OCI-LY7 (cell line): ENCODE measurements at places on chromosomes 1 and 21.

DNA sequence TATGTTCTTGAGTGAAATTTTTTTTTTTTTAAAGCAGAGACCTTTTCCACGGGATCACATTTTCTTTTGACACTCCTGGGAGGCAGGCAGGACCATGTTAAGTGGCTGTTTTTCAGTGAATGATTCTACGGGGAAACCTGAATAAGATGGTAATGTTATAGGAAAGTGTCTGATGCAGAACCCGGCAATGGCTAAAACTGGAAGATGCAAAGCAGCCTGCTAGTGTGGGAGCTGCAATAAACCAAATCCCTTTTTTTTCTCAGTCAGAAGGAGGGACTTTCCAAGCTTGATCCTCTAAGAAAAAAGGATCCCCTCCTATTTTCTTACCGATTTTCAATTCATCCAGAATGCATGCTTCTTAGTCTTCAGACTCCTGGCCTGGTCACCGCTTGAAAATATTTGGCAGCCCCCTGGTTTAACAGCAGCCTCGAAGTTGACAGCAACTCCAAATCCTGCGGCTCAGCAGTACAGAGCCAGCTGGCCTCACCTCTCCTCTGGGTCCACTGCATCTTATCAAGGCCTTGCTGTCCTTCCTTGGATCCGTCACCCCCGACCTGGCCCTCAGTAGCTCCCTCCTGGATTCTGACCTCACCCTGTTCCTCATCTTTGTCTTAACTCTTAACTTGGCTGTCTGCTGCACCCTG, 5.6 kb downstream of the MX2 start:
- peak; percentile 39 for DNase-seq

- no peak for DNase-seq
Observed at GRCh38 chr21:17560377-17561025, 47.7 kb downstream of the CXADR start.

DNA sequence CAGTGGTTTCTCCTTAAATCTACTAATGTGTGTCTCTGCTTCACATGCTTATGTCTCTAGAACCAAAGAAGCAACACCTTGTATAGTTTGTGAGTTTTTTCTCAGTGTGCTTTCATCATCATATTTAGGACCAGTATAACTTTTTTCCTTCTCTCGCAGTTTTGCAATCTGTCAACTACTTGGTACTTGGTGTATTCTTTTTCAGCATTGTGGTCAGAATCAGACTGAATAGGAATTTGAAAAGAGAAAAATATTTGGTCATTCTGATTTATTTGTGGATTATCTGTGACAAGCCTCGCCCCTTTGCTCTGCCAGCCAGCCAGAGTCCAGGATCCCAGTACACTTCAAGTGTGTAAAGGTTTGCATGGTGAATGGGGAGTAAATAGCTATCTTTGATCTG, 122.3 kb downstream of the C1orf21 start:
- no peak for DNase-seq

DNA sequence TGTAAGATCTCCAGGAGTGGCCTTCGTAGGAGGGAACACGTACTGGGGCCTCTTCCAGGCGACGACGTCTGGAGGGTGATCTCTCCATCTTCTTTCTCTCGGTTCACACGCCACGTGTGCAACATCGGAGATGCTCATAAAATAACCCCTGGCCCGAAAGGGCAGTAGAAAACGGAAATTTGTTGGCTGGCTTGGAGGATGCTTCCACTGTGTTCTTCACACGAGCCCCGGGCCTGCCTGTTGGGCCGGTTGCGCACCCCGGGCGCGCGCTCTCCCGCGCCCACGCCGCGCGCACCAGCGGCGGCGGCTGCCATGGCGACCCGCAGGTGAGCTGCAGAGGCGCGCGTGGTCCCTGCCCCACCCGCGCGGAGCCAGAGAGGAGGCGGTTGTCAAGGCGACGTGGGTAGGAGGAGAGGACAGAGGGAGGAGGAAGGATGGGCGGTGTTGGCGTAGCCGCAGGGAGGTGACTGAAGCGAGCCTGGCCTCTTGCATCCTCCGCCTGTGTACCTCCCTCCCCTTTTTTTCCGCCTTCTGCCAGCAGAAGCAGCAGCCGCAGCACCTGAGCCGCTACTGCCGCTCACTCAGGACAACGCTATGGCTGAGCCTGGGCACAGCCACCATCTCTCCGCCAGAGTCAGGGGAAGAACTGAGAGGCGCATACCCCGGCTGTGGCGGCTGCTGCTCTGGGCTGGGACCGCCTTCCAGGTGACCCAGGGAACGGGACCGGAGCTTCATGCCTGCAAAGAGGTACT, at the start of gene ELAPOR1:
ELAPOR1 (plus strand) TSS at position 526 of the 752 bp plus-strand sequence; CDS start at position 595, 69 bp downstream.
- no peak for DNase-seq

GRCh38 chr1:38026592-38027200, 14.2 kb downstream of the UTP11 start:
- DNase-seq = peak; percentile 27

GRCh38 chr1:27873671-27874384, 1.5 kb downstream of the THEMIS2 start:
- DNase-seq = no peak

DNA sequence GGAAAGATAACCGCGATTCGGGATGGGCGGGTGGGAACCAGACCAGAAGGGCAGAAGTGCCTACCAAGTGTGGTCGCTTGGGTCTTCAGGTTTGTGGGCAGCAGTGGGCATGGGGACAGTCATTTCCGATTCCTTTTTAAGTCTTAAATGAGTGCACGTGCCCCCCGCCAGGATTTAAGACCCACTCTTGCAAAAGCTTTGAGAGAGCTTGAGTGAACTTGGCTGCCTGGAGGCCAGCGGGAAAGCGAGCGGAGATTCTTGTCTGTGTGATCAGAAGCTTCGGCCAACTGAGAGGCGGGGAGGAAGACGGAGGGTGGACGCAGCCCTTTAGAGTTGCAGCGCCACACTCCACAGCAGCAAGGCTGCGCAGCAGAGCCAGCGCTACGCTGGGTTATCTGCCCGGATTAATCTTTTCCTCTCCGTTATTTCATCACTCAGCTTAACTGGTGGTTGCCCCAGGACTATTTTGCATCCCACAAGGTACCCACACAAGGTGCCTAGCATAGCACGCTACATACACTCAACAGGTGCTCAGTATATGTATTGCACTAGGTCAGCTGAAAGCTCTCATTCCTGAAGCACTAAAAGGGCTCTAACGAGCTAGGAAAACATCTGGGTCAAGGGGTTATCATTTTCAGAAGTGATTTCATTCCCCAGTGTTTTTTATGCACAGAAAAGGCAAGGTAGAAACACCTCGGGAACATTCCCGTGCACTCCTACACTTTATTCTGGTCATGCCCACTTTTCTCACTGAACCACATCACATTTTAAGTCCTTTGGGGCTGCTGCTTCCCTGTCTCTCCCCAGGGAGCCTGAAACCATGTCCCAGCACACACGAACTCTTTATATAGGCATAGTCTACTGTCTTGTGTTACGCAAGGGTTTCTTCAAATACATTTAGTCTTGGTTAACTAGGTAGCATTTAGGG, 1.5 kb upstream of the BATF3 start:
- DNase-seq = peak; percentile 40

- DNase-seq = no peak
Observed at GRCh38 chr1:116510361-116510760, 60.5 kb downstream of the CD58 start.

- DNase-seq = no peak
Observed at GRCh38 chr1:101190441-101190840, 46.4 kb upstream of the S1PR1 start.

DNA sequence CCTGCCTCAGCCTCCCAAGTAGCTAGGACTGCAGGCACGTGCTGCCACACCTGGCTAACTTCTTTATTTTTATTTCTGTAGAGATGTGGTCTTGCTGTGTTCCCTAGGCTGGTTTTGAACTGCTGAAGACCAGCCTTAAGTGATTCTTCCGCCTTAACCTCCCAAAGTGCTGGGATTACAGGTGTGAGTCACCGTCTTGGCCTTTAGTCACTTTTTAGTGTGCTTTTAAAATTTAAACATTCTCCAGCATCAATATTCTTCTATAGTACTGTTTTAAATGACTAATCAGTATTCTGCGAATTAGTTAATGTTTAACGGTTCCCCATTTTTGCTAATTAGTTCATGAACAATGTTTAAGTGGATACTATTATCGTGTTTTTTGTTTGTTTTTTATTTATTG, 60.6 kb downstream of the DYRK1A start:
- DNase-seq = no peak

DNA sequence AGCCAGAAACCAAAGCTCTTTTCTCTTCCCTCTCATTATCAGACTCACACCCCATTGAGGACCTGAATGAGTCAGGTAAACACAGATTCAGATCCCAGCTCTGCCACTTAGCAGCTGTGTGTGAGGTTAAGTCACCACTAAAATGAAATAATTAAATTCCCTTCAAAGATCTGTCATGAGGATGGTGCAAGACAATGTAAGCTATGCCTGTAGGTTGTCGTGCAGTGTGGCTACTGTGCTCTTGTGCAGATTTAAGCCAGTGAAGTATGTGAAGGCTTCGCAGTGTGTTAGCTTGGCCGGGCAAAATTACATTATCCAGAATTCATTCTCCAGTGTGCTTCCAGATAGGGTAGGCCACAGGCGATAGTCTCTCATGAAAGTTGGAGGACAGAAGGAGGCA, 13.6 kb downstream of the UBL4B start:
- DNase-seq = no peak

- DNase-seq = peak; percentile 27
Observed at GRCh38 chr1:243236604-243237252, 18.4 kb downstream of the CEP170 start.

DNA sequence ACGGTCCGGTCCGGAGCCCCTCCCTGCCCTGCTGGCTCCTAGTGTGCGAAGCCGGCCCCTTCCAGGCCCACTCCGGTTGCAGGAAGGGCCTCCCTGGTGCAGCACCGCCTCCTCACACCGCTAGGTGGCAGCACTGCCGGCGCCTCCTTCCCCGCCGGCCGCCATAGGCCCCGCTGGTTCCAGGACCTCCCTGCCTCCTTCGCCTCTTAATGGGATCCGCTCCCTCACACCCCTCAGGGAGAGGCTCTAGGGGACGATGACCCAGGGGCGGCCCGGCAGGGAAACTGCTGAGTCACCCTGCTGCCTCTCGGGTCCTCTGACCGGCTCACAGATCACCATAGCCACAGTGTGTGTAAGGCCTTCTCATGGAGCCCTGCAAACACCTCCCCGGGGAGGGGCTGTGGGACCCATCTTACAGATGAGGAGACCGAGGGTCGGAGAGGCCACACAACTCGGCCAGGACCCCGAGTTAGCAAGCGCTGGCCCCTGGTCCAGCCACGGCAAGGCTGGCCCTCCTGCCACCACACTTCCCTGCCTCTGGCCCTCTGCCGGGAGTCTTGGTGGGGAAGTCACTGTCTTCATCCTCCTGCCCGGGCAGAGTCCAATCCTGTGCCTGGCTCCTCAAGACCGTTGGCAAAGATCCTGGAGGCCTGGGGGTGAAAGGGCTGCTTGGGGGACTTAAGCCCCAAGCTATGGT, 1.6 kb upstream of the AJAP1 start:
- DNase-seq = peak; percentile 63

- DNase-seq = no peak
Observed at GRCh38 chr1:168719306-168720111, 9.5 kb downstream of the DPT start.

GRCh38 chr1:1324084-1324523, 356 bp downstream of the INTS11 start:
- DNase-seq = no peak

GRCh38 chr1:155127105-155127966, at the start of gene EFNA1:
TSS of gene EFNA1 (plus strand) at chr1:155127876. CDS start at chr1:155127978, 102 bp downstream.
- no peak for DNase-seq

DNA sequence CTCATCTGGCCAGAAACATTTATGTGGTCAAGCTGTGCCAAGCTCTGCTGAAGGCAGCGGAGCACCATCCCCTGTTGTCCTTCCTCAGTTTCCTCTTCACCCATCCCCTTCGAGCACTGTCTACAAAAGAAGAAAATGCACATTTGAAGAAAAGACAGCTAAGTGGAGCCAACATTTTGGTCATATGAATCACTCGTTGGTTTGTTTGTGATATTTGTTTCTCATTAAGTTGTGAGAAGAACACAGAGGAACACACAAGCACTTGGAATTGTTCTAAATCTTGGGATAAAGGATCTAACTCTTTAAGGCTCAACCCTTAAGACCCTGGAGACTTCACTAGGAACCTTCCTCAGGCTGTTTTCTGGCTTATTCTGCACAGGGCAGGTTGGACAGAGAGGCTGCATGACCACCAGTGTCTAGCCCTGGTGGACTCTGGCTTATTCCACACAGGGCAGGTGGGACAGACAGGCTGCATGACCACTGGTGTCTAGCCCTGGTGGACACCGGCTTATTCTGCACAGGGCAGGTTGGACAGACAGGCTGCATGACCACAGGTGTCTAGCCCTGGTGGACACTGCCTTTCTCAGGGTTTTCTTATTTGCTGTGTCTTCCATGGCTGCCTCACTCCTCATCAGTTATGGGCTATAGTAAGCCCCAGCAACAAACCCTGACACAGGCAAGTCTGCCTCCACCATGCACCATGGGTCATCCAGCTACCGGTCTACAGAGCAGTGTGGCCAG, 35.3 kb upstream of the COL6A2 start:
- DNase-seq = no peak

- DNase-seq = no peak
Observed at GRCh38 chr1:100542285-100542684, 4.3 kb downstream of the GPR88 start.

DNA sequence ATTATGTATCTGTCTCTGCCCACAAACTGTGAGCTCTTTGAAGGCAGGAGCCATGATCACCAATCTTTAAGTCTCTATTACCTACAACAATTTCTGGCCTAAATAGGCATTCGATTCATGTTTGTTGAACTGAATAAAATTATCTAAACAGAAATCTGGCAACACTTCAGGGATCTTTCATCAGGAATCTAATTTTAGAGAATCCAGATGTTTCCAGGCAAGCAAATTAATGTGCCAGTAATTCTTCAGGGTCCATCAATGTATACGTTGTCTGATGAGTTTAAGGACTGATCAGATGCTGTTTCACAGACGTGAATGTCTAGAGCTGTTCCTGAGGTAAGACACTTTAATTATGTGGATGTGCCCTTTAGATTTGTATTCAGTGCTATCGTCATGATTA, 524.4 kb downstream of the PTPRC start:
- no peak for DNase-seq

DNA sequence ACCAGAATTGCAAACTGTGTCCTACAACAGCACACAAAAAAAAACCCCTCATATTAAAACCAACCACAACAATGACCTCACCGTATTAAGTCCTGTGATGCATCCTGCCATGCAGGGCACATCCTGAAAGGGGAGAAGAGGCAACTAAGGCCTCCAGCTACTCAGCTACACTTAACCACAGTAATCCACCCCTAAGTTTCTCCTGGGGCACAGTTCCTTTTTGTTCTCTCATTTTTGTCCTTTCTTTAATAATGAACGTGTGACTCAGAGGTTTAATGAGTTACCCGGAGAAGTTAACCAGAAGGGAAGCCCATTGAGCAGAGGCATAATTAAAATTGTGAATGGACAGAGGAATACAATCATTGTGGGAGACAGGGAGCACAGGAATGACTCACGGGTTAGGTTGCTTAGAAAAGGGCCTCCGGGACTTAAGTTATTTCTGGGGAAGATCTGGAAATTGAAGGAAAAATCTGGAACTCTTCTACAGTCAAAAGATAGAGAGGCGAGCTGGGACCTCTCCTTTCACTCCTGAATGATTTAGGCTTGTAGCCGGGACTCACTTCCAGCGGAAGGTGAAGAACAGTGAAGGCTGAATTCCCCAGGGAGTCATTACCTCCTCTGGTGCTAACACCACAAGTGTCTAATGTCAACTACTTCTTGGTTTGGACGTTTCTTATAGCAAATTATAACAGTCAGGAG, 36.9 kb upstream of the HIVEP3 start:
- DNase-seq = no peak

- no peak for DNase-seq
Observed at GRCh38 chr1:178267646-178268094, 173.8 kb downstream of the RASAL2 start.
